ENCODE measurements at places on chromosomes 16 and 17. TPM values are rescaled to one million over a fixed set of nuclear protein-coding genes. Genes with fewer than 3 reads are reported as not detected.

Gene CETP
- polyA plus RNA-seq: not detected

GRCh38 chr16:30052671-30053372 lies 12.7 kb upstream of the ALDOA start:
- peak; percentile 88 for DNase-seq
- H3K4me1 ChIP-seq: peaks cover 7% of the 10 kb centered on the region
- H3K27ac ChIP-seq: peak overlapping the region; percentile 82
- H3K27me3 ChIP-seq: no peaks in the 10 kb centered on the region
- H3K4me3 ChIP-seq: peak overlapping the region; percentile 61

DNA sequence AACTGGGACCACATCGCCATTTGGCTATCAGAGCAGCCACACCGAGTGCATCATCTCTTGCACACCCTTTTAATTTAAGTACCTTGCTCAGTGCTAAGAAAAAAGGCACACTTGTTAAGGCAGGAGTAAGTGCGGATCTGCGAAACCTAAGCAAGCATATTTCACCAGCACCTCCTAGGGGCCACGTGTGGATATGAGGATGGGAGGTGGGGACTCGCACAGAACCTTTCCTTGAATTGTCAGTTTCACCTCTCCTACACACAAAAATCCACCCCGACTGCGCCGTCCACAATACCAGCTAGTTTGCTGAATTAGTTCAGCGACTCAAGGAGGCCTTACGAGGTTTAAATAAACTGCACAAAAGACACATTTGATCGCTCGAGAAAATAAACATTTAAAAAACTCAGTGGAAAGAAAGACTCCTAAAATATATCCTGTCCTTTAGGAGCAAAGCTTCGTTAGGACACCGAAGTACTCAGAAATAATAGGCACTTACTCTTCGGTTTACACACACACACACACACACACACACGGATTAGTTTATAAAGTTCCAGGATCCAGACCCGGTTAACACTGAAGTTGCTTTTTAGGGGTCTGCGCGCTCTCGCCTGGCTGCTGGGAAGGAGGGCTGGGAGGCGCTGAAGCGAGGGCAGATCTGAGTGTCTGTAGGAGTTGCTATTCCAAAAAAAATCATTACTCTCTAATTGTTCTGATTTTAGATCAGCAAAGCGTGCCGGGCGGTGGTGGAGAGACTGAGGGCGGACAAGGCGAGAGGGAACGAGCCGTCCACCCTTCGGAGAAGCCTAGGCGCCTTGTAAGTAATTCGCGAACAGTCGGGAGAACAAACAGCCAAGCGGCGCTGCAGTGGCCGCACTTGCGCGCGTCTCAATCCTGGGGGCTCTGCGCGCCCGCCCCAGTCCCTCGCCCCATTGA lies 1.0 kb upstream of the KCNJ2 start:
- peak overlapping the region; percentile 70 for H3K27ac ChIP-seq
- no peaks in the 10 kb centered on the region for H3K36me3 ChIP-seq
- H3K27me3 ChIP-seq: no peaks in the 10 kb centered on the region
- peak; percentile 81 for DNase-seq
- H3K4me1 ChIP-seq: no peaks in the 10 kb centered on the region

DNA sequence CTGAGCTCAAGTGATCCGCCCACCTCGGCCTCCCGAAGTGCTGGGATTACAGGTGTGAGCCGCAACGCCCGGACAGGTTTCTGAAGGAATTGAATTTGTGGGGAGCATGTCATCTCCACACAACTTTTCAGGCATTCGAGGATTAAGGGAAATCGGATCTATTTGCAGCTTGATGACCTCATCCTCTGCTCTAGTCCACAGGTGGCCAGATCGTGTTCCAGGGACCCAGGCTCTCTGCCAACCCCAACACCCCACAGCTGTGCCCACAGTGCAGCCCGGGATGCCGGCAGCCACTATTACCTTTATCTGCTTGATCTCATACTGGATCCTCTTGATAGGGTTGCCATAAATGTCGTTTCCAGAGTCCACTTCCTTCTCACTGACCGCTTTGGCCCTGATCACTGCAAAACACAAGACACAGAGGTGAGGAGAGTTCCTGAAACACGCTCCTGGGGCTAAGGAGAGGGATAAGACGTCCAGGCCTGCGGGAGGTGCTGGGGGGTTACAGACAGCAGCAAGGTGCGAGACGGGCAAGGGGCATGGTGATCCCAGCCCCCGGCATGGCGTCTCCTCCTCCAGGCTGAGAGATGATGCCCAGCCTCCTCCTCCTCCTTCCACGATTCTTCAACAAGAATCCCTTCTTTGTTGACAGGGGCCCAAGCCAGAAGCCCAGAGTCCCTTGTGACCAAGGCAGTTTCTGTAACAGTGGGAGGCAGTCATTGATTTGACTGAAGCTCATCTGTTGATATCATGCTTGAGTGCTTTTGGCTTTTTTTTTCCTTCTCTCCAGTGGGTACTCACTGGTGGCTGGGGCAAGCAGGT lies 29.3 kb downstream of the CEP295NL start:
- peak; percentile 79 for DNase-seq
- H3K4me1 ChIP-seq: peaks cover 30% of the 10 kb centered on the region
- no peaks in the 10 kb centered on the region for H3K27me3 ChIP-seq
- H3K36me3 ChIP-seq: peaks cover 42% of the 10 kb centered on the region

- no peak overlapping the region for H3K4me3 ChIP-seq
- DNase-seq: peak; percentile 50
- H3K27ac ChIP-seq: no peak overlapping the region
- H3K4me1 ChIP-seq: peaks cover 2% of the 10 kb centered on the region
- H3K27me3 ChIP-seq: no peaks in the 10 kb centered on the region
These were observed 203.4 kb downstream of the CCDC182 start for GRCh38 chr17:57541472-57542394.

GRCh38 chr17:48594538-48595277 lies 1.1 kb upstream of the HOXB5 start:
- H3K27me3 ChIP-seq: no peaks in the 10 kb centered on the region
- peak overlapping the region; percentile 27 for H3K4me3 ChIP-seq
- H3K27ac ChIP-seq: peak overlapping the region; percentile 96

Gene KCNH6
- polyA plus RNA-seq: 0.17 TPM

- H3K27me3 ChIP-seq: no peaks in the 10 kb centered on the region
- DNase-seq: no peak
- H3K27ac ChIP-seq: no peak overlapping the region
These were observed 17.4 kb upstream of the MAP3K14 start for GRCh38 chr17:45334231-45334630.

GRCh38 chr17:49928837-49929475 lies 40.0 kb upstream of the DLX4 start:
- peaks cover 87% of the 10 kb centered on the region for H3K27me3 ChIP-seq
- H3K4me1 ChIP-seq: no peaks in the 10 kb centered on the region
- no peak overlapping the region for H3K4me3 ChIP-seq
- DNase-seq: peak; percentile 17
- no peaks in the 10 kb centered on the region for H3K36me3 ChIP-seq

DNA sequence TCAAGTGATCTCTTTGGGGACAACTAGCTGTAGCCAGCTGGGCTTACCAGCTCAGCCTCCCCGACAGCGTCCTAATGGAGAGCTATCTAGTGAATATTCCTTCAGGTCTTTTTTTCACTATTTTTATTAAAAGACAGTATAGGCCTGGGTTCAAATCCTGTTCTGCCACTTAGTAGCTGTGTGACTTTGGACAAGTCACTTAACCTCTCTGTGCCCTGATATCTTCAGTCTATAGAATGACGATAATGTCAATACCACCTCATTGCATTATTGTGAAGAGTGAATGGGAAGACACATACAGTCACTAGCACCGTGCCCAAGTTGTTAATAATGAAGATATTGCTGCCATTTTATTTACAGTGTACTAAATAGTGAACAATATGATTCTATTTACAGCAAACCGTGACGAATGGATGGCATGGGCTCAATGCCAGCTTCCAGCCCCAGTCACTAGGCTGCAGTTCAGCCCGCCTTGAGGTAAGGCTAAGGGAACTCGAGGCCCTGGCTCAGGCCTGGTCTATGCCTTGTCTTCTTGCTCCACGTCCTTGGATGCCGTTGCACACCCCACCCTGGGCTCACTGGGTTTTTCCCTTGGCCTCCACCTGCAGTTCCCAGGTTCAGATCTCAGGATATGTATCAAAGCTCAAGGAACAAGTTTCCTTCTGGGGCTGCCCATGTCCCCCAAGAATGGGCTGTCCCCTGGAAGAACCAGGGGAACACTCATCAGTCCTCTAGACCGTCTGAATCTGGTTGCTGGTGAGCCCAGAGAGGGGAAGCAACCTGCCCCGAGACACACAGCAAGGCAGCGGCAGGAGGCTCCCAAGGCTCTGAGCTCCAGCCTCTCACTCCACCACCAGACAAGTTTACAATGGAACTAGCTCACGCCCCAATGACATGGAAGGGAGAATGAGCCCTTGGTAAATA lies 95.4 kb upstream of the TNRC6C start:
- H3K36me3 ChIP-seq: no peaks in the 10 kb centered on the region
- no peaks in the 10 kb centered on the region for H3K4me1 ChIP-seq
- no peak overlapping the region for H3K27ac ChIP-seq
- no peak for DNase-seq

Gene TLE7
- not detected for polyA plus RNA-seq

- H3K27ac ChIP-seq: peak overlapping the region; percentile 13
- peaks cover 46% of the 10 kb centered on the region for H3K4me1 ChIP-seq
- peaks cover 3% of the 10 kb centered on the region for H3K27me3 ChIP-seq
These were observed 5.6 kb downstream of the FMNL1 start for GRCh38 chr17:45227101-45227925.

DNA sequence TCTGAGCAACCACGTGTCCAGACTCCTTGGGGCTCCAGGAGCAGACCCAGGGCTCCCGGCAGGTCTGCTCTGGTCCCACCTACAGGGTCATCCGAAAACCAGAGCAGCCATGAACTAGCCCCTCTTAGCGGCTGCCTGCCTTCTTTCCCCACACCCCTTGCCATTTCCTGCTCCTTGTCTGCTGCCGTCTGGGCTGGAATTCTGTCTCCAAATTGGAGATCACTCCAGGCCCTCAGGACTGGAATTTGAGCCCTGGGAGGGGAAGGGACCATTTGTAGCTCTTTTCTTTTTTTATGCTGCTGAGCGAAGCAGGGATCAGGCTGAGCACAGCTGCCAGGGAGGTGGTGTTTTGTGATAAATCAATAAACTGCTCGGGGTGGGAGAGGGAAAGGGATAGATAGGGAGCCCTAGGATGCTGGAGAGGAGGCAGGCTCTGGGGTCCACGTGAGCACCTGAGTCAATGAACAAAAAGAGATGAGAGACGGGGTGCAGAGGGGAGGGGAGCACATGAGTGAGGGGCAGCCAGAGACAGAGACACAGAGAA lies 257.5 kb downstream of the ENGASE start:
- peaks cover 3% of the 10 kb centered on the region for H3K27me3 ChIP-seq
- H3K4me1 ChIP-seq: no peaks in the 10 kb centered on the region
- no peak overlapping the region for H3K4me3 ChIP-seq
- DNase-seq: no peak
- H3K27ac ChIP-seq: no peak overlapping the region

DNA sequence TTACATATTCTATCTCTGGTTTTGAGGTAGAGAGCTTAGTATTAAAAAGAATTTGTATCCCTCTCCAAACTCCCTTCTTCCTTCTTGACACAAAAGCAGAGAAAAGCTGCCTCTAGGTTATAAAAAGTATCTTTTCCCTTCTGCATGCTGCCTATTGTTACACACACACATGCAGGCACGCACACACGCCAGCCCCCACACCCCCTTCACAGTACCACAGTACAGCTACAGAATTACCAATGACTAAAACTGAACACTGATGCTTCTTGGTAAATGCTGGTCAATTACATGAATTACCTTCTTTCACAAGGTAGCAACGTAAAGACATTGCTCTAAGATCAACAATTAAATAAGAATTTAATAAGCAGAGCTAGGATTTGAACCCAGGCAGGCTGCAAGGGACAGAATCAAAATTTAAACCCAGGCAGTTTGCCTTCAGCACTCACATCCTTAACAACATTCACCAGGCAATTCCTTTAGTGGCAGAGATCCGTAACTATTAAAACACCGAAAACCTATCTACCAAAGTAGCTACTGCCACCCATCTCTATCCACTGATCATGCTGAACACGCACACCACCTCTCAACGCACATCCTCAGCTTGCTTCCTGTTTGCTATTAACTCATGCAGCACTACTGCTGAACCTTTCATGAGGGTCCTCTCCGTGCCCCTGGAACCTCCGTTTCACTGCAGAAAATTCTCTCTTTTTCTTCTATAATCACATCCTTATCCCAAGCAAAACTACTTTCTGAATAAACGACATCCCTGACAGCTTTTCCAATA lies 37.8 kb downstream of the YWHAE start:
- no peak for DNase-seq
- H3K27me3 ChIP-seq: no peaks in the 10 kb centered on the region
- H3K4me3 ChIP-seq: no peak overlapping the region
- no peak overlapping the region for H3K27ac ChIP-seq

GRCh38 chr17:57739402-57740234 lies 5.5 kb downstream of the CCDC182 start:
- H3K4me1 ChIP-seq: no peaks in the 10 kb centered on the region
- no peaks in the 10 kb centered on the region for H3K36me3 ChIP-seq
- no peak overlapping the region for H3K4me3 ChIP-seq

DNA sequence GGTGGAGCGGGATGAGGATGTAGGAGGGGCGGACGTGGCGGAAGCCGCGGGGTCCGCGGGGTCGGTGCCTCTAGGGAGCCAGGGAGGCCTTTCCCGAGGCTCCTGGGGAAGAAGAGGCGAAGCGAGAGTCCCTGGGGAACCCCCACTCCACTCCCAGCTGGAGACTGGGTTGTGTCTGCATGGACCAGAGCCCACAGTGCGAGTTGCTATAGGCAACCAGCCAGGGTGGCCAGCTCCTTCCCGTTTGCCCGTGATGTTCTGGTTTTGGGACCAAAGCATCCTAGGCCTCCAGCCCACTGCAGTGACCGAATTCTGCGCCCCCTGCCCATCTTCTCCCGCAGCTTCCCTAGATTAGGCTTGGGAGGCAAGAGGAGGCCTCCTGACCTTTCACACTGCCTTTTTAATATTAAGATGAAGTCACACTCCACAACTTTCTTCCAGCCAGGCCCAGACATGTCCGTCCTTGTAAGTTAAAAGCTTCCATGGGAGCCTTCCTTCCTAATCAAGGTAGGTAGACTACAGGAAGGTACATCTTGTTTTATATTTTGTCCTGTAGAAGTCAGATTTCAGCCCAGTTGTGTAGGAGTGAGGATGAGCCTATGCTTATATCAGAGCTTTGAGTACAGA lies 469 bp downstream of the AMZ2 start:
- H3K36me3 ChIP-seq: peaks cover 3% of the 10 kb centered on the region
- no peaks in the 10 kb centered on the region for H3K4me1 ChIP-seq
- no peaks in the 10 kb centered on the region for H3K27me3 ChIP-seq
- H3K27ac ChIP-seq: peak overlapping the region; percentile 86
- DNase-seq: peak; percentile 57

DNA sequence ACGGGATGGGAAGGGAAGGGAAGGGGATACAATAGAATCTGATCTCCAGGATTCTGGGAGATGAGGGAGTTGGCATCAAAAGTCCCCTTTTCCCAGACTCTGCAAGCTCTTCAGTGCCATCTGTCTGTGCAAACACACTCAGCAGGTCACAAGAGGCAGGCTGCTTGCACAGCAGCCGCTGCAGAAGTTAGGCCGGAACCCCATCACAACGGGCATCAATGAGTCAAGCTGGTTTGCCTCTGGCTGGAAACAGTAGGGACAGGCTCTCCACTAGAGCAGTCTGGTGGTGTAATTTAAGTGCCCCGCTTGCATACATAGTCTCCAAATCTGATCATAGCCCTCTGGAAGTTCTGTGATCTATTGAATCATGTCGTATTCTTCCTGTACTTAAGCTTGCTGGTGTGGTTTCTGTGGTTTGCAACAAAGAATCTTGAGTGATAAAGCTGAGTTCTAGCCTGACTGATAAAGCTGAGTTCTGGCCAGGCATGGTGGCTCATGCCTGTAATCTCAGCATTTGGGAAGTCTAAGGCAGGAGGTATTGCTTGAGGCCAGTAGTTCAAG lies 33.7 kb upstream of the KDM8 start:
- no peaks in the 10 kb centered on the region for H3K4me1 ChIP-seq
- H3K36me3 ChIP-seq: no peaks in the 10 kb centered on the region
- no peaks in the 10 kb centered on the region for H3K27me3 ChIP-seq
- no peak overlapping the region for H3K4me3 ChIP-seq
- no peak overlapping the region for H3K27ac ChIP-seq
- peak; percentile 89 for DNase-seq
